Peyer's patch (tissue), 4 donors: ENCODE measurements at places on chromosomes 1 and 21.
A peak's percentile ranks its signal among the peaks of the same experiment; 100 is the strongest.

- H3K27me3 ChIP-seq, result no peaks in the 10 kb centered on the region
- H3K4me3 ChIP-seq, result no peak overlapping the region
- no peak overlapping the region for H3K27ac ChIP-seq
These were observed 37.6 kb downstream of the TRIM11 start for GRCh38 chr1:228368801-228369607.

DNA sequence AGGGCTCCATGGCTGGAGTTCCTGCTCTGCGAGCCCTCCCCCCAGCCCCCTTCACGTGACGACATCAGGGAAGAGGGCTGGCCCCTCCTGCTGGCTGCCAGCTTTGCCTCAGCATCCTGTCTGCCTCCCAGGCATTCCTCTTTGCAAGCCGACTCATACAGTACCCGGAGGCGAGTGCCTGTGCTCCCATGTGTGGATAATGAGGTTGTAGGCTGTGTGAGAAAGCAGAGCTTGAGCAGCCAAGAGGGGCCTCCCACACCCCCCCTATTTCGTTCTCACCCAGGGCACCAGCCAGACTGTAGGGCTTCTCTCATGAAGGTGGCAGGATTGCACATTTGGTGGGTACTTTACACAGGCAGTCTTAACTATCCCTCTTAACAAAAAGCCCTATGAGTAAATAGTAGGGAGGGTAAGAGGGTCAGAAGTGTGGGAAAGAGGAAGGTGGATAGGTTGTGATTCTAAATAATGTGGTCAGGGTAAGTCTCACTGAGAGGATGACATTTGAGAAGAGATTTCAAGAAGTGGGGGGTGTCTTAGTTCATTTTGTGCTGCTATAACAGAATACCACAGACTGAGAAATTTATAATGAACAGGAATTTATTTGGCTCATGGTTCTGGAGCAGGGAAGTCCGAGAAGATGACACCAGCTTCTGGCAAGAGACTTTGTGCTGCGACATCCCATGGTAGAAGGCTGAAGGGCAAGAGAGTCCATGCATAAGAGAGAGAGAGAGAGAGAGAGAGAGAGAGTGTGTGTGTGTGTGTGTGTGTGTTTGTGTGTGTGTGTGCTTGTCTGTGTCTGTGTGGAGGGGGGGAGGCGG is 113.5 kb downstream of the OMA1 start:
- H3K4me3 ChIP-seq, result no peak overlapping the region
- no peaks in the 10 kb centered on the region for H3K27me3 ChIP-seq
- H3K4me1 ChIP-seq, result no peaks in the 10 kb centered on the region
- no peak overlapping the region for H3K27ac ChIP-seq

DNA sequence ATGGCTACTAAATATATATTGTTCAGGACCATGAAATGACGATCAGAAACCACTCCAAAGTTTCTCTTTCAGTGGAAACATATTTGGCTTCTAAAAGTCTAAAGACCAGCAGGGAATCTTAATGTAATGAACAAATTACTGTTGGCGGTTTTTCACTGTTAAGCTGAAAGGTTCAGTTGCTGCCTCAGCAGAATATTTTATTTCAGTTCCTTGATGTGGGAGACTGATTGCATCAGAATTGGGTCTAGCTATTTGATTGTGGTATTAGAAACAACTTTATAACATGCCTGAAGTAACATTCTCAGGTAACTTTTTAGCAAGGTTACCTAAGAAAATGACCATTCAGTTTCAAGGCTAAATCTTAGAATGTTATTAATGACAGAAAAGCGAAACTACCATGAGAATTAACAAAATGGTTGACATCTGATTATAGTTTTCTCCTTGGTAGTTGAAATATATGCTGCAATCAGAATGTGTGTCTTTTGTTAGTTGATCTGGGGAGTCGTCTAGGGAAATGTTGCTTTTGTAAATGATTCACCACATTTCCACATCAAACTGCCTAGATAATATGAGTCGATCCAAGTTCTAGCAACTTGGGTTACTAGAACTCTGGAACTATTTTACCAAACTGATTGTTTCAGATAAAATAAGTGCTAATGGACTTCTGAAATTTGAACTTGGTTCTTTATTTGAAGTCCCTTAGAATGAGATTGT is 200.4 kb downstream of the HMCN1 start:
- no peaks in the 10 kb centered on the region for H3K36me3 ChIP-seq
- no peak overlapping the region for H3K27ac ChIP-seq
- no peaks in the 10 kb centered on the region for H3K27me3 ChIP-seq
- H3K4me1 ChIP-seq, result no peaks in the 10 kb centered on the region

DNA sequence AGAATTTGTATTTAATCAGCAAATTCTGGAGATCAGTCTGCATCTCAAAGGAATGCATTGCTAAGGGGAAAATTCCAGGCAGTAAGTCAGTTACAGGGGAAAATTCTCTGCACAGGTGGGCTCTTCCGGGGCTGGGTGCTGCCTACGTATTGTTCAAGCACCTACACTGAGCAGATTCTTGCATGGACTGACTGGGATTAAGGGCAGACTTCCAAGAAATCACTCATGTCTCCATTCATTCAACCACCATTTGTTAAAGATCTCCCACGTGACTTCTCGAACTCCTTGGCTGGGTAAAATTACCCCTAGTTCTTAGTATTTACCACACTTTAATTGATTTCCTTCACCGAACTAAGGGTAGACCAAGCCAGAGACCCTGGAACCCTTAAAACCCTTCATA is 28.2 kb upstream of the KCNE1 start:
- no peak overlapping the region for H3K27ac ChIP-seq
- H3K36me3 ChIP-seq, result no peaks in the 10 kb centered on the region
- H3K4me3 ChIP-seq, result no peak overlapping the region
- H3K4me1 ChIP-seq, result no peaks in the 10 kb centered on the region

DNA sequence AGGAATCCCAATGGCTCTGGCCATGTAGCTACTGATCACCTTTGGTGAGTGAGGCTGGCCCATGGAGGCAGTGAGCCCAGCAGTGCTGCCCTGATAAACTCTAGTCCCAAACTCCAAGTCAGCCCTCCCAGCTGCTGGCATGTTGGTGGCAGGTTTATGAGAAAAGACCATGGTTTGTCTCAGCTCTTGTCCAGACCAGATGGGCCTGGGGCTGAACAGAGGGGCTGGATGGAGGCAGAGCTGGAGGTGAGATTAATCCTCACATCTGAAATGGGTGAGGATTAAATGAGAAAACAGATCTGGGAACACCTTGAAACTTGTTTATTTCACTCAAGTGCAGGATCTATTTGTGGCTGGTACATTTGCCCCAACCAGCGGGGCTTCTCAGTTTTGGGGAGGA is 3.2 kb downstream of the TMEM269 start:
- no peak overlapping the region for H3K4me3 ChIP-seq
- H3K36me3 ChIP-seq, result no peaks in the 10 kb centered on the region
- no peaks in the 10 kb centered on the region for H3K27me3 ChIP-seq
- H3K27ac ChIP-seq, result no peak overlapping the region

- H3K27me3 ChIP-seq, result no peaks in the 10 kb centered on the region
- H3K4me3 ChIP-seq, result no peak overlapping the region
- H3K4me1 ChIP-seq, result no peaks in the 10 kb centered on the region
- no peak overlapping the region for H3K27ac ChIP-seq
- no peaks in the 10 kb centered on the region for H3K36me3 ChIP-seq
These were observed 55.2 kb downstream of the CENPF start for GRCh38 chr1:214658175-214658574.

GRCh38 chr1:24955161-24955560 is 25.1 kb upstream of the RUNX3 start:
- peak; percentile 72 for DNase-seq
- H3K36me3 ChIP-seq, result no peaks in the 10 kb centered on the region
- H3K4me1 ChIP-seq, result peaks cover 17% of the 10 kb centered on the region
- no peaks in the 10 kb centered on the region for H3K27me3 ChIP-seq

DNA sequence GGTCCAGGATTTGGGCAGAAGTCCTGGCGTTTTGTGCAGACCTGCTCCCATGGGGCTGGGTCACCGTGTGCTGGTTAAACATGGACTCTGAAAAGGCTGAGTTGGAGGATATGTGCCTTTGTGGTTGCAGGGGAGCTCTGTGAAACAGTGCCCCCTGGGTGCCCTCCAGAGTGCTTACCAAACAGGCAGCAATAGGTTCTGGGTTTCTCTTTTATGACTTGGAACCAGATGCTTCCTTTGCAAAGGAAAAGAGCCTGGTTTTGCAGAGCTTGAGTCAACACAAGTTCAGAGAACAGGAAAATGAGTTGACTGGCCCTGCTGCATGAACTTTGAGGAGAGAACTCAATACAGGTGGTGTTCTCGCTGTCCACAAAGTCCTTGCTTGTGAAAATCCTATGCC is 288.9 kb downstream of the TM2D1 start:
- DNase-seq, result no peak
- H3K4me3 ChIP-seq, result no peak overlapping the region
- no peak overlapping the region for H3K27ac ChIP-seq
- H3K4me1 ChIP-seq, result no peaks in the 10 kb centered on the region
- H3K27me3 ChIP-seq, result no peaks in the 10 kb centered on the region
- H3K36me3 ChIP-seq, result no peaks in the 10 kb centered on the region

DNA sequence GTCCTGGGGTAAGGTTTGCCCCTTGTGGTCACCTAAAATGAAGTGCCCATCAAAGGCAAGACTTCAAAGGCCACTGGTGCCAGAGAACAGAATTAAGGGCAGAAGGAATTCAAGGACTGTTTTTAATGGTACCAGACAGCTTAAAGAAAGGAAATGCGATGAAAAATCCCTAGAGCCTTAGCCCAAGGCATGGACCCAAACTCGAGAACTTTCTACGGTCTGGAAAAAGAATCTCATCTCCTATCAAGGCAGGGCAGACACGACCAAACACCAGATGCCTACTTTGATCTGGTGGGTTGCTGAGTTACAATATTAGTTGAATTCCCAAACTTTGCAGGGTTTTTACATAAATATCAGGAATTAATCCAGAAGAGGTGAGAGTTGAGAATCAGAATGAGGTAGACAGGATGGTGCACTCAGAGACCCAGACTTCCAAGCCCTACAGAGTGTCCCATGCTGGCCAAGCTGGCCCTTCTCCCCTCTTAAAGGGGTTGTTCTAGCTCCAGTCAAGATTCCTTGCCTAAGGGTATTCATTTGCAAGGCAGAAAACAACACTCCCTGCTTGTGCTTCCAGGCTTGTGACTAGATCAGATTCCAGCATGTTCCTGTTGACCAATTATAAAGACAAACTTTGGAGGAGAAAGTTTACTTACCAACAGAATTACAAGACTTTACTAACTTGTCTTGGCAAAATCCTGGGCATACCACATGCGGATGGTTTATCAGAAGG is 48.0 kb downstream of the EDN2 start:
- H3K27ac ChIP-seq, result no peak overlapping the region
- DNase-seq, result no peak
- no peak overlapping the region for H3K4me3 ChIP-seq
- H3K4me1 ChIP-seq, result peaks cover 5% of the 10 kb centered on the region

DNA sequence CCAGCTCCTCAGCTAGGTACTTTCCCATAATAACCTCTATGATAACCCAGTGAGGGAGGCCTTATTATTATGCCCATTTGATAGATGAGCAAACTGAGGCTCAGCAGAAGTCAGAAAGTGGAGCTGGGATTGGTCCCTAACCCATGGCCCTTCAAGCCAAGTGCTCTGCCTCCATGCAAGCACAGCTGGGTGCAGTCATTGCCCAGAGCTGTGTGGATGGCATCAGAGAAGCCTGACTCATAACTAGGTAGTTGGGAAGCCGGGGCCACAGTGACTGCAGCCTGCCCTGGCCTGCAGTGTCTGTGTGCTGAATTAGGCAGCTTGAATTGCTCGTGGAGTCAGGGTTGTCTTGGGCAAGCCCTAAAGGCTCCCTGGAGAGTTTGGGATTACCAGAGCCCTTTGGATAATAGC is 89.9 kb upstream of the SLC2A1 start:
- no peaks in the 10 kb centered on the region for H3K27me3 ChIP-seq
- H3K4me3 ChIP-seq, result no peak overlapping the region
- no peak for DNase-seq
- no peaks in the 10 kb centered on the region for H3K36me3 ChIP-seq
- no peak overlapping the region for H3K27ac ChIP-seq

DNA sequence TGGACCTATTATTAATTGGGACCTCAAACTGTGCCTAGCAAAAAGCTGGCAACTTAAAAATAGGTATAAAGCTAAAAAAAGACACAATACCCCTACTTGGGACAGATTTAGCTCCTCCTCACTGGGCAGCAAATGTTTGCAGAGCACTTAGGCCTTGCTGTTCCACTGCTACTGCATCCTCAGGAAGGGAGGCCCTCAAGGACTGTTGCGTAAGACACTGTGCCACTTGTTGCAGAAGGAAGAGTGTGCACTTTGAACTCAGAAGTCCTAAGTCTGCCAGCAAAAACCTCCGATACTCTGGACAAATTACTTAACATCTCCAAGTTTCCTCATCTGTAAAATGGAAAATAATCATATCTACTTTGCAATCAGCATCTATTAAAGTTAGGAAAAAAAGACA is 322.9 kb downstream of the BARHL2 start:
- no peak for DNase-seq
- H3K4me3 ChIP-seq, result no peak overlapping the region
- H3K27ac ChIP-seq, result no peak overlapping the region
- no peaks in the 10 kb centered on the region for H3K4me1 ChIP-seq
- no peaks in the 10 kb centered on the region for H3K36me3 ChIP-seq

DNA sequence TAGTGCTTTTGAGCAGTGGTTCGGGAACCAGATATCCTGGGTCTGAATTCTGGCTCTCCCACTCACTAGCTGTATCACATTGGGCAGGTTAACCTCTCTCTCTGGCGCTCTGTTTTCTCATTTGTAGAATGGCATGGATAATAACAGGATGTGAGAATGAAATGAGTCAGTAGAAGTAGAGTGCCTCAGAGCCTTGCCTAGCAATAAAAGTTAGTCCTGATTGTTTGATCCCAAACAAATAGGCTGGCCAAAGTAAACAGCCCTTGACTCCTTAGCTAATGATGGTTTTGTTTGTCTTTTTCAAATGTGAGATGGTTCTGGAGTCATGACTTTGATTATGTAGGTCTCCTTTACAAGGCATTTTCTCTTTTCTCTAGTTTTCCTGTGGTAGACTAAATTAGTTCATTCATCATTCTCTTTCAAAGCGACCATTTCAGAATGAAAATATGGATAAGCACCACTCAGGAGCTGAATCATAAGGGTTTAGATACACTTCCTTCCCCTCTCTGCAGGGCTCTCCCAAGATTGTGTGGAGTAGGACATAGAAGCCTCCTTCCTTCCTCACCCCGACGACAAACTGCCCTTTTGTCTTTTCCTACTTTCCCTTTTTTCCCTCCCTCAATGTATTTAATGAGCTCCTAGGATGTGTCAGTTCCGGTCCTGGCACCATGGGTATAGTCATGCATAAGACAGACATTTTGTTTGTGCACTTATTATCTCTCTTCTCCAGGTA is 23.1 kb downstream of the KIAA0040 start:
- H3K4me3 ChIP-seq, result no peak overlapping the region
- peaks cover 5% of the 10 kb centered on the region for H3K4me1 ChIP-seq
- peaks cover 25% of the 10 kb centered on the region for H3K36me3 ChIP-seq

- no peak overlapping the region for H3K27ac ChIP-seq
- H3K36me3 ChIP-seq, result no peaks in the 10 kb centered on the region
- no peak for DNase-seq
- H3K4me3 ChIP-seq, result no peak overlapping the region
- no peaks in the 10 kb centered on the region for H3K4me1 ChIP-seq
These were observed 18.2 kb downstream of the C1orf87 start for GRCh38 chr1:60055336-60055735.

GRCh38 chr1:101293461-101294051 is 56.7 kb downstream of the S1PR1 start:
- H3K36me3 ChIP-seq, result no peaks in the 10 kb centered on the region
- H3K4me3 ChIP-seq, result no peak overlapping the region
- H3K27me3 ChIP-seq, result no peaks in the 10 kb centered on the region
- no peaks in the 10 kb centered on the region for H3K4me1 ChIP-seq
- no peak for DNase-seq

- no peak overlapping the region for H3K27ac ChIP-seq
- H3K4me1 ChIP-seq, result no peaks in the 10 kb centered on the region
- no peaks in the 10 kb centered on the region for H3K27me3 ChIP-seq
- no peak overlapping the region for H3K4me3 ChIP-seq
- no peak for DNase-seq
- no peaks in the 10 kb centered on the region for H3K36me3 ChIP-seq
These were observed 178.6 kb downstream of the TGFBR3 start for GRCh38 chr1:91707114-91707889.
